ENCODE measurements at places on chromosomes 13 and 19. TPM values are rescaled to one million over a fixed set of nuclear protein-coding genes. Genes with fewer than 3 reads are reported as not detected.
A peak's percentile ranks its signal among the peaks of the same experiment; 100 is the strongest.

BABAM1 gene
- 151 TPM for total RNA-seq

NANOS3 gene
- not detected for total RNA-seq

ACER1 gene
- total RNA-seq: not detected

YJU2 gene
- total RNA-seq: 15.8 TPM

ATP5F1D gene
- total RNA-seq: 162 TPM

CEACAM3 gene
- not detected for total RNA-seq

PSG2 gene
- not detected for total RNA-seq

OVOL3 gene
- total RNA-seq: not detected

TSEN34 gene
- total RNA-seq: 28.4 TPM

NUP58 gene
- 114 TPM for total RNA-seq

ZNF829 gene
- total RNA-seq: 5.7 TPM

COX6B2 gene
- total RNA-seq: 0.59 TPM

ACOD1 gene
- total RNA-seq: not detected

MBD3L4 gene
- not detected for total RNA-seq

GRIN3B gene
- 2.4 TPM for total RNA-seq

ZNF497 gene
- 1.7 TPM for total RNA-seq

- no peaks in the 10 kb centered on the region for H3K4me1 ChIP-seq
- H3K4me3 ChIP-seq: no peak overlapping the region
- no peaks in the 10 kb centered on the region for H3K27me3 ChIP-seq
- H3K36me3 ChIP-seq: peaks cover 53% of the 10 kb centered on the region
Observed at GRCh38 chr13:110687736-110688135, 18.2 kb downstream of the CARS2 start.

GRCh38 chr13:21639561-21639960 is 31.3 kb upstream of the FGF9 start:
- H3K27ac ChIP-seq: no peak overlapping the region
- H3K4me1 ChIP-seq: no peaks in the 10 kb centered on the region
- no peaks in the 10 kb centered on the region for H3K27me3 ChIP-seq
- H3K4me3 ChIP-seq: no peak overlapping the region
- no peak for DNase-seq

- H3K36me3 ChIP-seq: peaks cover 20% of the 10 kb centered on the region
- peak; percentile 99 for DNase-seq
- H3K27ac ChIP-seq: no peak overlapping the region
- no peaks in the 10 kb centered on the region for H3K4me1 ChIP-seq
- no peaks in the 10 kb centered on the region for H3K27me3 ChIP-seq
- no peak overlapping the region for H3K4me3 ChIP-seq
Observed at GRCh38 chr19:49987159-49987698, 26.3 kb upstream of the SIGLEC11 start.

- no peaks in the 10 kb centered on the region for H3K4me1 ChIP-seq
- H3K36me3 ChIP-seq: peaks cover 58% of the 10 kb centered on the region
- no peak overlapping the region for H3K27ac ChIP-seq
Observed at GRCh38 chr13:99339230-99339721, 32.1 kb upstream of the GPR183 start.

DNA sequence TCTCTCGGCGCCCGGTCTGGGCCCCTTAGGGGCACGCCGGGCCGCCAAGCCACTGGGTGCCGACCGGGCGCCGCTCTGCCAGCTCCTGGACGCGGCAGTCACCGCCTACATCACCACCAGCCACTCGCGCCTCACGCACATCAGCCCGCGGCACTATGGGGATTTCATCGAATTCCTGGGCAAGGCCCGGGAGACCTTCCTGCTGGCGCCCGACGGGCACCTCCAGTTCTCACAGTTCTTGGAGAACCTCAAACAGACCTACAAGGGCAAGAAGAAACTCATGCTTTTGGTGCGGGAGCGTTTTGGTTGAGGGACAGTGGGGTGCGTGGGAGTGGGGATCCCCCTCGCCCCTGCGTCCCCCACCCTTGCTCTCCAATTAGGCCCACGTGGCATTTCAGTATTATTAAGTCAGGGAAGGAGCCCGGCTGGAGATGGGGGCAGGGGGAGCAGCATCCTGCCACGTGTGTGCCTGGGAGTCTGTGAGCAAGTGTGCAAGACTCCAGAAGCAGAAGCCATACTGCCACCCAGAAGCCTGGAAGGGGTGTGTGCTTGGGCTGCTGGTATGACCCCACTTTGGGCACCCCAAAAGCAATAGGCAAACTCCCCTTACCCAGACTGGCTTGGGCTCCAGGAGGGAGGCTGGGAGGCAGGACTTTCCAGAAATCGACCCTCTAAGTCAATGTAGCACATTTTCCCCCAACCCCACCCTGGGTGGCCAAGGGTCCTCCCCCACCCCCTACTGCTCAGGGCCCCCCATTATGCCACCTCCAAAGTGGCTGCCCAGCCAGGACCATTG is 35.7 kb downstream of the ZSWIM4 start:
- H3K4me3 ChIP-seq: no peak overlapping the region
- no peaks in the 10 kb centered on the region for H3K27me3 ChIP-seq
- DNase-seq: peak; percentile 39
- peaks cover 4% of the 10 kb centered on the region for H3K36me3 ChIP-seq
- no peak overlapping the region for H3K27ac ChIP-seq

GRCh38 chr19:47897861-47898260 is 11.7 kb upstream of the SULT2A1 start:
- H3K27me3 ChIP-seq: no peaks in the 10 kb centered on the region
- H3K4me3 ChIP-seq: no peak overlapping the region
- H3K4me1 ChIP-seq: no peaks in the 10 kb centered on the region
- H3K36me3 ChIP-seq: no peaks in the 10 kb centered on the region
- no peak overlapping the region for H3K27ac ChIP-seq

DNA sequence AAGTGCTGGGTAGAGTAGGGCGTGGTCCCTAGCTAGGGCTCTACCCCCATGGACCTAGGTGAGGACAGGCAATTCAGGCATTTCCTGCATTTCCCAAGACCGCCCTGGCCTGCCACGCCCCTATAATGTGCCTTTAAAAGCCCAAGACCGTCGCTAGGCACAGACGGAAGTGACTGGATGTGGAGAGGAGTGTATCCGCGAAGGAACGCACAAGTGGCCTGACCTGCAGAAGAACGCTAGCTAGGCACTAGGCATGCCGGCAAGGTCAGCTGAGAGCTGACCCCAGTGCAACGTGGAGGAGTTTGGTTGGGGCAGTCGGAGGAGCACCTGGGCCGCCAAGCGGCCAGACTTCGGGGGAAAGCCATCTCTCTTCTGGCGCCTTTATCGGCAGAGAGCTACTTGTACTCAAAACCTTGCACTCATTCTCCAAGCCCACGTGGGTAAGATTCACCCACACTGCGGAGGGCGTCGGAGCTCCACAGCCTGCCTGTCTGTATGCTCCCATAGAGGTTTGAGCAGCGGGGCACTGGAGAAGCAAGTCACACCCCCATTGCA is 370.0 kb downstream of the FGF9 start:
- no peak overlapping the region for H3K4me3 ChIP-seq
- no peak overlapping the region for H3K27ac ChIP-seq
- no peaks in the 10 kb centered on the region for H3K27me3 ChIP-seq
- no peaks in the 10 kb centered on the region for H3K4me1 ChIP-seq

GRCh38 chr19:16073481-16073880 is 2.8 kb upstream of the TPM4 start:
- H3K36me3 ChIP-seq: peaks cover 6% of the 10 kb centered on the region
- no peaks in the 10 kb centered on the region for H3K27me3 ChIP-seq
- no peaks in the 10 kb centered on the region for H3K4me1 ChIP-seq
- H3K4me3 ChIP-seq: no peak overlapping the region
- DNase-seq: peak; percentile 40

GRCh38 chr13:34816245-34816884 is 125.7 kb upstream of the NBEA start:
- H3K36me3 ChIP-seq: no peaks in the 10 kb centered on the region
- peak overlapping the region; percentile 78 for H3K27ac ChIP-seq
- no peak for DNase-seq
- no peaks in the 10 kb centered on the region for H3K4me1 ChIP-seq

GRCh38 chr19:18266771-18267686 is 7.2 kb downstream of the IQCN start:
- no peak overlapping the region for H3K4me3 ChIP-seq
- H3K4me1 ChIP-seq: no peaks in the 10 kb centered on the region
- no peaks in the 10 kb centered on the region for H3K27me3 ChIP-seq
- no peaks in the 10 kb centered on the region for H3K36me3 ChIP-seq
- no peak overlapping the region for H3K27ac ChIP-seq

- no peak overlapping the region for H3K4me3 ChIP-seq
- no peak overlapping the region for H3K27ac ChIP-seq
- H3K27me3 ChIP-seq: no peaks in the 10 kb centered on the region
- H3K4me1 ChIP-seq: no peaks in the 10 kb centered on the region
- no peak for DNase-seq
- no peaks in the 10 kb centered on the region for H3K36me3 ChIP-seq
Observed at GRCh38 chr13:105220881-105221280, 1314.6 kb downstream of the EFNB2 start.

- no peak for DNase-seq
- no peaks in the 10 kb centered on the region for H3K27me3 ChIP-seq
- H3K4me1 ChIP-seq: peaks cover 5% of the 10 kb centered on the region
- no peak overlapping the region for H3K4me3 ChIP-seq
- no peaks in the 10 kb centered on the region for H3K36me3 ChIP-seq
- H3K27ac ChIP-seq: no peak overlapping the region
Observed at GRCh38 chr19:31119951-31120690, 229.1 kb downstream of the TSHZ3 start.

DNA sequence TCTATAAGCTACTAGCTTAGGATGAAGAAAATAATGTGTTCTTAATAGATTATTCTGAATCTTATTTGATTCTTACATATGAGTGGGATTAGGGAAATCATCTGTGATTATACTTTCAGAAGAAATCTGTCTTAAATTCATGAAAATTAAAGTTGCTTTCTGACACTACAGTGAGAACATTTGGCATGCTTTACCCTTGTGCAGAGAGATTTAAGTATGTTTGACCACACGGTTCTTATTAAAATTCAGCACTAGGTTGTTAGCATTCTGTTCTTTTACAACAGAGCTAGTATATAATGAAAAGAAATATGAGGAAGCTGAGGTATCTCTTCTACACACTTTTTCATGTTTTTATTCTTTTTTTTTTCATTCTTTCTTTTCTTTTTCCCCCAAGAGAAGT is 2723.9 kb downstream of the PCDH9 start:
- H3K4me3 ChIP-seq: no peak overlapping the region
- no peaks in the 10 kb centered on the region for H3K4me1 ChIP-seq
- H3K27me3 ChIP-seq: no peaks in the 10 kb centered on the region
- H3K27ac ChIP-seq: no peak overlapping the region
- H3K36me3 ChIP-seq: no peaks in the 10 kb centered on the region

DNA sequence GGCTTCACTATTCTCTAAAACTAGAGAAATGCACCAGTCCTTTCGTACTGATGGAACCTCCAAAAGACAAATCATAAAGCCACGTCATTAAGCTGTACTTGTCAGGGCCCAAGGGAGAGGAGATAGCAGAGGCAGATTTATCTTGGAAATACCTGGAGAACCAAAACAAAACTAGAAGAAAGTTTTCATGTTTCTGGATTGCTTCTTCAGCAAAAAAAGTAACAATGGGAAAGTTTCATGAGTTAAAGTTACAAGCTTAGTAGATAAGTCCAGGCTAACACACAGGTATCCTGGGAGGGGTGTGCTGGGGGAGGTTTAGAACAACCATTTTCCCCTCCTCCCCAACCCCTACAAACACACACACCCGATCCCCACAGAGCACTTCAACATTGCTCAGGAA is 21.6 kb downstream of the RANBP3 start:
- H3K36me3 ChIP-seq: peaks cover 5% of the 10 kb centered on the region
- H3K27ac ChIP-seq: no peak overlapping the region
- H3K27me3 ChIP-seq: no peaks in the 10 kb centered on the region
- DNase-seq: no peak

- no peaks in the 10 kb centered on the region for H3K4me1 ChIP-seq
- H3K27ac ChIP-seq: no peak overlapping the region
- H3K4me3 ChIP-seq: peak overlapping the region; percentile 76
- DNase-seq: peak; percentile 92
- H3K36me3 ChIP-seq: no peaks in the 10 kb centered on the region
Observed at GRCh38 chr19:16325641-16326400, 1.2 kb downstream of the KLF2 start.

DNA sequence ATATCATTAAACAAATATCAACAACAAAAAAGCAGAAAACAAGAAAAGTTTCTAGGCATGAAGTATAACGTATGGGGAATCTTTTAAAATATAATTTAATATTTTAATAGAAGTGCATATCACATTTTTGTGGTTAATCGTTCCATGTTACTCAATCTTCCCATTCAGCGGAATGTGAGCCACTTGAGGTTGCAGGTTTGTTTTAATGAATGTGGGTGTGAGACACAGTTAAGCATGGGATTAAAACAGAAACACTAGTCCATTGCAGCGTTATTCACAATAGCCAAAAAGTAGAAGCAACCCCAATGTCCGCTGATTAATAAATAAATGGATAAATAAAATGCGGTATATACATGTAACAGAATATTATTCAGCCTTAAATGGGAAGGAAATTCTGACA is 146.0 kb downstream of the NDFIP2 start:
- no peaks in the 10 kb centered on the region for H3K36me3 ChIP-seq
- no peaks in the 10 kb centered on the region for H3K27me3 ChIP-seq
- H3K27ac ChIP-seq: no peak overlapping the region
- no peak overlapping the region for H3K4me3 ChIP-seq
- no peak for DNase-seq
- no peaks in the 10 kb centered on the region for H3K4me1 ChIP-seq

GRCh38 chr19:45668342-45668871 is 386 bp downstream of the GIPR start:
- peak overlapping the region; percentile 82 for H3K4me3 ChIP-seq
- H3K27me3 ChIP-seq: no peaks in the 10 kb centered on the region
- DNase-seq: no peak
- no peaks in the 10 kb centered on the region for H3K4me1 ChIP-seq
- no peak overlapping the region for H3K27ac ChIP-seq

DNA sequence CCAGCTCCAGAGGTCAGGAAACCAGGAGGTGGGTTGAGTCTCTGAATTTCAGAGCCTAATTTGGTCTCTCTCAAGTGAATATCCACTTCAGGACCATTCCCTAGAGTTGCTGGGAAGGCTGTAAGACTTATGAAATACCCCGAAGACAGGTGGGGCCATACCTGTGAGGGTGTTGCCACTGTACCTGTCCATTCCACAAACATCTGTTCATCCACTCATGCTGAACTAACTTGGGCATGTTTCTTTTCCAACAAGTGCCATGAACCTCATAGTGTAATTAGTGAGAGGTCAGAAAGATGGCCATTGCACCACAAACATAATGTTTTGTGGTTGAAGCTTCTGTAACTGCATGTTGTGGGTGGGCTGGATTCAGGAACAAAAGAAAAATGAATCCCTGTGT is 7.8 kb downstream of the ILF3 start:
- no peak for DNase-seq
- no peak overlapping the region for H3K4me3 ChIP-seq
- H3K27ac ChIP-seq: no peak overlapping the region
- no peaks in the 10 kb centered on the region for H3K27me3 ChIP-seq
- peaks cover 77% of the 10 kb centered on the region for H3K36me3 ChIP-seq
- no peaks in the 10 kb centered on the region for H3K4me1 ChIP-seq

- no peaks in the 10 kb centered on the region for H3K27me3 ChIP-seq
- H3K27ac ChIP-seq: no peak overlapping the region
- H3K4me3 ChIP-seq: no peak overlapping the region
- H3K36me3 ChIP-seq: no peaks in the 10 kb centered on the region
- DNase-seq: no peak
Observed at GRCh38 chr13:40694426-40694825, 28.0 kb upstream of the FOXO1 start.

Measured in endodermal cell (in vitro differentiated cells).